ENCODE measurements at places on chromosomes 2 and 18.
A peak's percentile ranks its signal among the peaks of the same experiment; 100 is the strongest.

- DNase-seq, result no peak
Observed at GRCh38 chr2:156343096-156343939, 10.8 kb upstream of the NR4A2 start.

- no peak for DNase-seq
Observed at GRCh38 chr2:239853706-239854327, 171.3 kb downstream of the NDUFA10 start.

- peak; percentile 68 for DNase-seq
Observed at GRCh38 chr2:162243294-162243693, at the start of gene FAP. Gene FAP, minus strand, starts transcription at chr2:162243445. Its CDS starts 118 bp downstream, at chr2:162243327.

- no peak for DNase-seq
Observed at GRCh38 chr2:26634636-26635230, 6.4 kb downstream of the CIB4 start.

GRCh38 chr2:157302492-157303099, 23.0 kb downstream of the ERMN start:
- DNase-seq, result peak; percentile 70

GRCh38 chr2:7281231-7282201, 364.3 kb downstream of the RNF144A start:
- DNase-seq, result no peak
